ENCODE measurements at places on chromosomes 4 and X.

DNA sequence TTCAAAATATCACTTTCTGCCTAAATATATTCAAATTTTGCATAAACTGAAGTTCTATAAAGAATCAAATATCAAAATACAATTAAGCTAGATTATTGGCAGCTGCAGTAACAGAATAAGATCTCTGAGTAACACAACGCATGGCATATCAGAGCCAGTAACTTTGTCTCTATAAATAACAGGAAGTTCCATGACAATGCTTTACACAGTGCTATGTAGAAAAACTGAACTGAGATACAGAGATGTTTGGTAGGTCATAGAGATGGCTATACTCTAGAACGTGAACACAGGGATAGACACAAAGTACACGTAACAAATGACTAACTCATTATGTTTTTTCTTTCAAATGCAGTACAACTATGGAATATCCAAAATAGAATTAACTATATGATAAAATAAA is 18.2 kb downstream of the UBE2D3 start:
- DNase-seq = no peak

- no peak for DNase-seq
Measured at GRCh38 chr4:3630136-3630597, 97.9 kb upstream of the LRPAP1 start.

- no peak for DNase-seq
Measured at GRCh38 chrX:19625612-19626011, 110.3 kb upstream of the MAP3K15 start.

DNA sequence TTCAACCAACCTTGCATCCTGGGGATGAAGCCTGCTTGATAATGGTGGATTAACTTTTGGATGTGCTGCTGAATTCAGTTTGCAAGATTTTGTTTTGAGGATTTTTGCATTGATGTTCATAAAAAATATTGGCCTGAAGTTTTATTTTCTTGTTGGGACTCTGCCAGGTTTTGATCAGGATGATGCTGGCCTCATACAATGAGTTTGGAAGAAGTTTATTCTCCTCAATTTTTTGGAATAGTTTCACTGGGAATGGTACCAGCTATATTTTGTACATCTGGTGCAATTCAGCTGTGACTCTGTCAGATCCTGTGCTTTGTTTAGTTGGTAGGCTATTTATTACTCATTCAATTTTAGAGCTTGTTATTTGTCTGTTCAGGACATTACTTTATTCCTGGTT is 340.3 kb upstream of the TRAM1L1 start:
- no peak for DNase-seq

- DNase-seq = no peak
Measured at GRCh38 chrX:134443020-134443419, 16.9 kb upstream of the HPRT1 start.

DNA sequence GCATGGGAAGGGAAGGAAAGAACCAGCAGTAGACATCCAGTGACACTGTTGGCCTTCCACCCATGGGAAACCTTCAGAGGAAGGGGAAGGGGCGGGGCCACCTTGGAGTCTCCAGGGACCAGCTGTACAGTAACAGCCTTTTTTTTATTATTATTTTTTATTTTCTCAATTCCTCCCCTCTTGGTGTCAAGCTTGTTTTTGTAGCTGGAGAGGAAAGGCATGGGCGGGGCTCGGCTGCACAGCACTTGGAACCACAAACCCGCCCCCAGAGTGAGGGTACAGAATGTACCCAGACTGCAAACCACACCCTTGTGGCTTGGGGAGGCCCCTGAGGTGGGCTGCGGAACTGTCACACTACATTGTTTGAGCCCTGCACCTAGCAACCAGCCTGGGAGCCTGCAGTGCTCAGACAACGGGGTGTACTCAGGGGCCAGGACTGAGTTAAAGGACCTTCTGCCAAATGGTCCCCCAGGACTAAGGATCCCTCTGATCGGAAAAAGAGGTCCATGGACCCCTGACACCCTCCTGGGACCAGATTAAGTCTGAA is 45.7 kb downstream of the PRPS1 start:
- peak; percentile 37 for DNase-seq

GRCh38 chr4:169131556-169132208 is 121.6 kb upstream of the CBR4 start:
- DNase-seq = no peak

GRCh38 chrX:110222497-110223257 is 95.2 kb downstream of the AMMECR1 start:
- no peak for DNase-seq

Data from suppressor macrophage treated with lipopolysaccharide for 1 hour (primary cell).